Activated T-helper 2 cell treated with anti-CD3 and anti-CD28 coated beads, Interferon-gamma antibody, Interleukin-2, Interleukin-4, amounts not matched to agents 10 μg/mL and 5 μg/mL and 100 μg/mL, durations not matched to agents 14 hours and 24 hours and 36 hours (primary cell): ENCODE measurements at places on chromosomes 5 and 9.
A peak's percentile ranks its signal among the peaks of the same experiment; 100 is the strongest.

GRCh38 chr5:179327021-179327735, 18.1 kb downstream of the ADAMTS2 start:
- no peaks in the 10 kb centered on the region for H3K36me3 ChIP-seq
- H3K4me1 ChIP-seq = no peaks in the 10 kb centered on the region
- H3K4me3 ChIP-seq = no peak overlapping the region
- no peak overlapping the region for H3K27ac ChIP-seq

- H3K27ac ChIP-seq = peak overlapping the region; percentile 94
- H3K4me3 ChIP-seq = peak overlapping the region; percentile 63
- H3K27me3 ChIP-seq = no peaks in the 10 kb centered on the region
Observed at GRCh38 chr5:119327018-119327417, 28.8 kb upstream of the TNFAIP8 start.

- no peaks in the 10 kb centered on the region for H3K36me3 ChIP-seq
- H3K27ac ChIP-seq = no peak overlapping the region
- DNase-seq = no peak
- no peaks in the 10 kb centered on the region for H3K4me1 ChIP-seq
- no peak overlapping the region for H3K4me3 ChIP-seq
Observed at GRCh38 chr9:107546859-107547258, 57.3 kb upstream of the KLF4 start.

- H3K27ac ChIP-seq = peak overlapping the region; percentile 34
- H3K4me1 ChIP-seq = peaks cover 15% of the 10 kb centered on the region
- no peaks in the 10 kb centered on the region for H3K27me3 ChIP-seq
- peaks cover 56% of the 10 kb centered on the region for H3K36me3 ChIP-seq
- no peak for DNase-seq
- peak overlapping the region; percentile 76 for H3K4me3 ChIP-seq
Observed at GRCh38 chr9:33044677-33045282, 19.7 kb downstream of the DNAJA1 start.

DNA sequence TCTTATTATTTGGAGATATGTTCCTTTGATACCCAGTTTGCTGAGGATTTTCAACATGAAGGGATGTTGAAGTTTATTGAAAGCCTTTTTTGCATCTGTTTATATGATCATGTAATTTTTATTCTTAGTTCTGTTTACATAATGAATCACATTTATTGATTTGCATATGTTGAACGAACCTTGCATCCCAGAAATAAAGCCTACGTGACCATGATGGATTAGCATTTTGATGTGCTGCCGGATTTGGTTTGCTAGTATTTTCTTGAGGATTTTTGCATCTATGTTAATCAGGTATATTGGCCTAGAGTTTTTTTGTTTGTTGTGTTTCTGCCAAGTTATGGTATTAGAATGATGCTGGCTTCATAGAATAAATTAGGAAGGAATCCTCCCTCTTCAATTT, 161.4 kb upstream of the ITGA1 start:
- peaks cover 2% of the 10 kb centered on the region for H3K27me3 ChIP-seq
- DNase-seq = no peak
- H3K4me1 ChIP-seq = no peaks in the 10 kb centered on the region
- H3K36me3 ChIP-seq = no peaks in the 10 kb centered on the region
- H3K27ac ChIP-seq = no peak overlapping the region
